ENCODE measurements at places on chromosomes 5 and 9.

- no peak for DNase-seq
Observed at GRCh38 chr5:109411627-109412026, 1.9 kb upstream of the PJA2 start.

DNA sequence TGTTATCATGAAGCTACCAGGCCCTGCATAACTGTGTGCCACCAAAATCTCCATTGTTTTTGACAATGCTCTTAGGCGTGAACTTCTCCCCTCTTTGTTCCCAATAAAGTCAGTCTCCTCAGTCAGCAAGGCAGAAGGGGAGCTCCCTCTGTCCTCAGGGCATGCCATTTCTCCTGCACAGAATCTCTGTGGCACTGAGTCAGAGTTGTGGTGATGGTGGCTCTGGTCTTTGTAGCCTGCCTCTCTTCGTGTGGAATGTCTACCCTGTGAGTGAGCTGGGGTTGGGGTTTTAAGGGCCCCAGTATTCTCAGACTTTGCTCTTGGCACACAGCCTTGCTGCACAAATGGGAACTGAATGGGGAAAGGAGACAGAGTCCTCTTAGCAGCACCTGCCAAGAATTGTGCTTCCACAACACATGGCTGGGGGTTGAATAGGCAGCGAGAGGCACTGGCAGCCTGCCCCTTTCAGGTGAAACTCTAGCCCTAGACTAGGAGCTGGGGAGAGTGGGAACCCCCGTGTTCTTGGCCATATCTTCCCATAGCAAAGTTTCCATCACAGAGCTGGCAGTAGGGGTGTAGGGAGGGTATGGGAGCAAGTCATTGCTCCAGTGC lies 146.6 kb downstream of the SH3GL2 start:
- no peak for DNase-seq

- DNase-seq: no peak
Observed at GRCh38 chr5:173592050-173592669, 24.3 kb downstream of the BOD1 start.

- no peak for DNase-seq
Observed at GRCh38 chr9:135363596-135363995, 116.0 kb upstream of the PPP1R26 start.

DNA sequence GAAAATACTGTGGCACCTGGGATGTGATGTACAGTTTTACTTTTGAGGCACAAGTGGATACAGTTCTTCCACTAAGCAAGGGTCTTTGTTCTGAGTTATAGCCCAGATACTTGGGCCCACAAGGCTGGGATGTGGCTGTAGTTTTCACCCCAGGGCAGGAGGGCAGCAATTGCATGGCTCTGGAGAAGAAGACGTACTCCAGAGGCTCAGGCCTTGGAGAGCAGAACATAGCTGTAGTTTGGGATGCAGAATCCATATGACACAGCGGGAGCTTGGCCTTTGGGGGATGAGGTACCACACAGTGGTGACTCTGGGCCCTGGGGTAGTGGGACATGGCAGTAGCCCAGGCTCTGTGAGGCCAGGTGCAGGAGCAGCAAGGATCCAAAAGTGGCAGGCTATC lies 110.8 kb upstream of the FSTL4 start:
- DNase-seq: no peak
